KG1 (cell line): ENCODE measurements at places on chromosomes 3 and 15.

DNA sequence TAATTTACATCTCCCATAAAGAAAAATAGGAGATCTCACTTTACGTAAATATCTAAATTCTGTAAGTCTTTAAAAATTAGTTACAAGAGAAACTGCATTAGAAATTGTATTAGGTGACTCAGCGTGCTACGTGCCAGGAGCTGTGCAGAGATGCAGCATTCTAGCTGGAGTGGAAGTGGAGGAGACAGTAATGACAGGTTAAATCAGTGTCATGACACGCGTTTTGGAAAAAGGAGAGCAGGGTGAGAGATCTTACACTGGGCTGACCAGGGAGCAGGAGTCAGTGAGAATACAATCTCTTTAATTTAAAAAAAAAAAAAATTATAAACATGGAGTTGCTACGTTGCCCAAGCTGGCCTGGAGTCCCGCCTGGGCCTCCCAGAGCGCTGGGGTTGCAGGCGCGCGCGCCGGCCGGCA lies 635 bp downstream of the TUBGCP5 start:
- DNase-seq = no peak

DNA sequence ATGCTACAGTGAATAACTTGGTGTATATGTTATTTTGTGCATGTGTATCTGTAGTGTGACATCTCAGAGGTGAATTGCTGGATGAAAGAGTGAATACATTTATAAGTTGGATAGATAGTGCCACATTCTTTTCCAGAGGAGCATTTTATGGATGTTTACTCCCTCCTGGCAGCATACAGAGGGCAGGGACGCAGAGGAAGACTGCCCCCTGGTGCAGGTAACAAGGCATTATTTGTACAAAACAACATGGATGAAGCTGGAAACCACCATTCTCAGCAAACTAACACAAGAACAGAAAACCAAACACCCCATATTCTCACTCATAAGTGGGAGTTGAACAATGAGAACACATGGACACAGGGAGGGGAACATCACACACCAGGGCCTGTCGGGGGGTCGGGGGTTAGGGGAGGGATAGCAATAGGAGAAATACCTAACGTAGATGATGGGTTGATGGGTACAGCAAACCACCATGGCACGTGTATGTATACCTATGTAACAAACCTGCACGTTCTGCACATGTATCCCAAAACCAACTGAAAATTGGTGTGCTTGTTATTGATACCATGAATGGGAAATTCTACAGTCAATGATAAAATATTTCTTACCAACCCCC lies 57.9 kb upstream of the CTXND1 start:
- no peak for DNase-seq

DNA sequence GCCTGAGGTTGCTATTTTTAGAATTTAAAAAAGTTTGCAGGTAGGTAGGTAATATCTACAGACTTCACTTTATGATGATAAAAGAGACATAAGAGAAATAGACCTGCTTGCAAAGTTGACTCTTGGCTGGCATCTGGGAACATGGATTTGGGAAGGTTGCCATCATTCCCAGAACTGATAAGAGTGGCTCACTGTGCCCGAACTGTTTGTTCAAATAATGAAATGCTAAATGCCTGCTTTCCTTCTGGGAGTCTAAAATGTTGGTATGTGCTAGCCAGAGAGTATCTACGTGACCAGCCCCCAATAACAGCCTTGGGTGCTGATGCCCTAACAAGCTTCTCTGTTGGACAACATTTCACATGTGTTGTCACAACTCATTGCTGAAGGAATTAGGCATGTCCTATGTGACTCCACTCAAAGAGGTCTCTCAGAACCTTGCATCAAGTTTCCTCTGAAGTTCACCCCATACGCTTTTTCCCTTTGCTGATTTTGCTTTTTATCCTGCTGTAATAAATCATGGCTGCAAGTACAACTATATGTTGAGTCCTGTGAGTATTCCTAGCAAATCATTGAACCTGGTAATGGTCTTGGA lies 95.5 kb downstream of the FHIT start:
- no peak for DNase-seq

DNA sequence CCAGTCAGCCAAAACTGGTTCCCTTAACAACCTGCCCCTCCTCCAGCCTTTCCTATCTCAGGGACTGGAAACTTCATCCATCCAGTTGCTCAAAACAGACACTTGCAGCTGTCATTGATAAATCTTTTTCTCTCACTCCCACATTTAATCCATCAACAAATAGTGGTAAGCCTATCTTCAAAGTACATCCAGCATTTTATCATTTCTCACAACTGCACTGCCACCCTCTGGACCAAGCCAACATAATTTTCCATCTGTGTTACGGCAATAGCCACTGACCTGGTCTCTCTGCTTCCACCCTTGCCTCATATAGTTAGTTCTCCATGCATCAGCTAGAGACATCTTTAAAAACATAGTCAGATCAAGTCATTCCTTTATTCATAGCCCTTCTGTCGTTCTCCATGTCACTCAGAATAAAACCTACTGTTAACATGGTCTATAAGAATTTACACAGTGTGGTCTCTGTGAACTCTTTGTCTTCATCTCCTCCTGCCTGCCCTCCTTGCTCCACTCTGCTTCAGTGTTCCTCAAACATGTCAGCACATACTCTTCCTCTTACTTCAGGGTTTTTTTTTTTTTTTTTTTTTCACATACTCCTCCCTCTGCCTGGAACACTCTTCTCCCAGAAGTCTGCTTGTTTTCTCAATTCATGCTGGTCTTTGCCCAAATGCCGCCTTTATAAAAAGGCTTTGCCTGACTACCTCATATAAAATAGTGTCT lies 102.5 kb upstream of the COL6A5 start:
- no peak for DNase-seq

- DNase-seq = no peak
Measured at GRCh38 chr15:100580414-100580813, 21.6 kb downstream of the LINS1 start.

DNA sequence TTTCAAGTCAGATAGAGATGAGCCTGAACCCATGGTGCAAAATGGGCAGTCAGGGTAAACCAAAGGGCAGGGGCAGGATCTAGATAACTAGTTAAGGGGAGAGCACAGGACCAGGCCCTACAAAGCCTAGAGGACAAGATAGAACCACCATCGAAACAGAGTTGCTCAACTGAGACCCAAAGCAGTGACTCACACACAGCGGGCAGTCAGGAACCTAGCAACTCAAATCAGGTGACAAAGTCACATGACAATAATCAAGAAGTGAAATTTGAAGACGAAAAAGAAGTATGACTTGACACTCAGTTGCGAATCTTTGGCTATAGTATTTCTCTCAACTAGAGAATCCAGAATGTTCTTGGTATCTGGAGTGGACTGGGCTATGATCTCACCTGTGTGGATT lies 136.0 kb upstream of the PTPRG start:
- DNase-seq = no peak

- DNase-seq = no peak
Measured at GRCh38 chr15:31156226-31156625, 54.7 kb upstream of the TRPM1 start.

- no peak for DNase-seq
Measured at GRCh38 chr3:59268170-59268569, 218.3 kb upstream of the CFAP20DC start.

GRCh38 chr3:125401402-125401801 lies 26.3 kb upstream of the ZNF148 start:
- no peak for DNase-seq

GRCh38 chr3:38519000-38519399 lies 22.9 kb downstream of the EXOG start:
- no peak for DNase-seq

DNA sequence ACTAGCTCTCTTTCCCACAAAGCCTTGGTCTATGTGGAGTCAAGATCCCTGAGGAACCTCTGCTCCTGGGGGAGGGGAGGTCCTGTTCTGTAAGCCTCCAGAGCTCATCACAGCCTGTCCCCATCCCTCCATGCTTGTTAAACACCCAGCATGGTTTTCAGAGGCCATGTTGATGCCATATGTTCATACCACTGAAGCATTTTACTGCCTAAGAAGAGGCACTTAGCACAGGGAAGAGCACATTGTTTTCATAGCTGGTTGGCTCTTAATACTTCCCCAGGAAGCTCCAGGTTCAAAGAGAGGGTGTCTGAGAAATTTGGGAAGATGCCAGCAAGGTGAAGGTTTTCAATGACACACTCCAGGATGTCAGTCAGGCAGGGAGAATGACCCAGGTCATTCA lies 25.6 kb downstream of the CPNE4 start:
- no peak for DNase-seq

DNA sequence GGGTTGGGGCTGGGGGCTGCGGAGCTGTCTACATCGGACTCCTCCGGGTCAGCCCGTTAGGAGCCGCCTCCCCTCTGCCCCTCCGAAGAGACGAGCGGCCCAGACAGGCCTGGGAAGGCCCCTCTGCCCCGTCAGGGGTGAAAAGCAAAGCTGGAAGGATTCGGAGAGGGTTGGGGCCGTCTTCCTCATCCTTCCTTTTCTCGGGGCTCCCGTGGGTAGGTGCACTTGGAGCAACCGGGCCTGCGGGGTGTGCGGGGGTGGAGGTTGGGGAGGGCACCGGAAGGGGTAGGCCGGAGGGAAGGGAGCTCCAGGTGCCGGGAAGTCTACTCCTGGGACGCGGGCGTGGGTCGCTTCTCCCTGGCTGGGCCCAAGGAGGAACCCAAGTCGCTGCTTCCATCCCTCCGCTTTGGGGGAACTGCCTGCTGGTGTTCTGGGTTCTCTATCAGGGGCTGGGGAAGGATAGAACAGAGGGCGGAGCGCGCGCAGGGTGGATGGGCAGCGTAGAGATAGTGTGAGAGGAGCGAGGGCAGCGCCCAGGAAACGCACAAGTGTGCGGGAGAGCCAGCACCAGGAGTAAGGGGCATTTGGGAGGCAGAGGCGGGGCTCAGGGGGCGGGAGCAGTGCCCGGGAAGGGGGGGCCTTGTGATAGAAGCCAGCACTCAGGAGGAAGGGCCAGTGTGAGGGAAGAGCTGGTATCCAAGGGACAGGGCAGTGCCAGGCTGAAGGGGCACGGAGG lies 590 bp downstream of the POLR2H start:
- DNase-seq = peak; percentile 28

DNA sequence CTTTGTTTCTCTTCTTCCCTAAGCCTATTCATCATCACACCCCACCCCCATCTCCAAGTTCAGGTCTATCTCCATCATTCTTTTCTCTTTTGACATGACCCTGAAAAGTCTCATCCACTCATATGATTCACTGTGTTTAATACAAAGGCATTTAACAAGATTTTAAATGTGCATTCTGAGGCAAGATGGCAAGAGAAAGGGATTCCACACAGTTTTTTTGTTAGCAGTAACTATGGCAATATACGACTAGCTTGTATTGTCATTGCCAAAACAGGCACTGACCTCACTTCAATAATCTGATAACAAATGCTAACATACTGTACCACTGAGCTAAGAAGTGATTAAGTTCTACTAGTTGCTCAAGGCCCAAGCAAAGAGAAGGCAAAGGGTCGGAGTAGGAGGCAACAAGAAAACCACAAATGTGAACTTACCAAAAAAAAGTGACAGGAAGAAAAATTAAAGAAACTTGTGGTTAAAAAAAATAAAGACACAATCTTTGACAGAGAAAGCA lies 53.2 kb downstream of the FBN1 start:
- DNase-seq = no peak

DNA sequence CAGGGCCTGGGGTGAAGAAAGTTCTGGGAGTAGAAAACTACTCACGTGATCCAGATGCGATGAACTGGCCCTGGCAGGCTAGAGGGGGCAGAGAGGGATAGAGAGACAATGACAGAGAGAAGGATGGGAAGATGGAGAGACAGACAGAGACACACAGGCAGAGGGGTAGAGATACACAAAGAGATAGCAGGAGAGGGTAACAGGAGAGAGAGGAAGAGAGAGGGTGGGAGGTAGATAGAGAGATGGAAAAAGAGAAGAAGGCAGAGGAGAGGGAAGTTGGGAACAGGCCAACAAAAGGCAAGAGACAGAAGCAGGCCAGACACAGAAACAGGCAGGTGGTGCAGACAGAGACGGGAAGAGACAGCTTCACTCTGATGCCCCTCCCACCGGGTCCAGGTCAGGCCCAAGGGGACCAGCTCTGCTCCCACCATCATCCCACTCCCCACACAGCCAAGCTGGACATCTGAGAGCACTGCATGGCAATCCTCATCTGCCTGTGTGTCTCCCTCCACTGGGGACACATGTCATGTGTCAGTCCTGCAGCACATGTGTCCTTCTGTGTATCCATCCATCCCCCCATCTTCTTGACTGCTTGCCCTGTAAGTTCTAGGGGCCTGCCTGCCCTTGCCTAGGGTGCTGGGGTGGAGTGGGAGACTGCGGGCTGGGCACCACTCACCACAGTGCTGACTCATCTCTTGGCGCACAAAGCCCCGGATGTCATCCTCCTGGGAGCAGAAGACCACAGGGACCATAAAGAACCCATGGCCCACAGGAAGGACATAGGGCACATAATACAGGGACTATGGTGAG lies 2.2 kb upstream of the UCN2 start:
- no peak for DNase-seq

DNA sequence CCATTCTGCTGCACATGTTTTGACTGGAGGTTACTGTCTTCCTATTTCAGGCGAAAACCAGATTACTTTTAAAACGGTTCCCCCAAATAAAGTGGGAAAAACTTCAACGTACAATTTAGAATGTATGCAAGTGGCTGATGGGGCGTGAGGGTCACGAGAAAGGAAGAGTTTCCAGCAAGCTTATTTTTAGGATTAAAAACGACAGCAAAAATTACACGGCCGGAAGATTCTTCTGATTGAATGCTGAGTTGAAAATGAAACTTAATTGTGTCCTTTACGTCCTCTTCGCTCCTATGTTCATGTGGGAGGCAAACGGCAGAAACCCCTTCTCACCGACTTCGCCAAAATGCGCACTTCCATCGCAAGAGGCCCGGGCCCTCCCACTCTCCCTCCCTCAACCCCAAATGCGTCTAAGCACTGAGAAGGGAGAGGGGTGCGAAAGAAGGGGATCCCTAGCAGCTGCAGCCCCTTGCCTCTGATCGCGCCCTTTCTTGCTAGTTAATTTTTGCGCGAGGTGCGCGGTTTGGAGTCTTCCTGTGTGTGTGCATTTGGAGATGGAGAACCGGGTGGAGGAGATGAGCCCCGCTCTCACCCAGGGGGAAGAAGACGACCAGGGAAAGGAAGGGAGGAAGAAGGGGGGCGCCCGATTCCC lies 656 bp downstream of the CD47 start:
- peak; percentile 35 for DNase-seq

- no peak for DNase-seq
Measured at GRCh38 chr3:42501681-42502428, 588 bp upstream of the VIPR1 start.

- DNase-seq = peak; percentile 27
Measured at GRCh38 chr3:32685543-32686185, 676 bp downstream of the CNOT10 start.
